ENCODE measurements at places on chromosomes 6 and 20.

DNA sequence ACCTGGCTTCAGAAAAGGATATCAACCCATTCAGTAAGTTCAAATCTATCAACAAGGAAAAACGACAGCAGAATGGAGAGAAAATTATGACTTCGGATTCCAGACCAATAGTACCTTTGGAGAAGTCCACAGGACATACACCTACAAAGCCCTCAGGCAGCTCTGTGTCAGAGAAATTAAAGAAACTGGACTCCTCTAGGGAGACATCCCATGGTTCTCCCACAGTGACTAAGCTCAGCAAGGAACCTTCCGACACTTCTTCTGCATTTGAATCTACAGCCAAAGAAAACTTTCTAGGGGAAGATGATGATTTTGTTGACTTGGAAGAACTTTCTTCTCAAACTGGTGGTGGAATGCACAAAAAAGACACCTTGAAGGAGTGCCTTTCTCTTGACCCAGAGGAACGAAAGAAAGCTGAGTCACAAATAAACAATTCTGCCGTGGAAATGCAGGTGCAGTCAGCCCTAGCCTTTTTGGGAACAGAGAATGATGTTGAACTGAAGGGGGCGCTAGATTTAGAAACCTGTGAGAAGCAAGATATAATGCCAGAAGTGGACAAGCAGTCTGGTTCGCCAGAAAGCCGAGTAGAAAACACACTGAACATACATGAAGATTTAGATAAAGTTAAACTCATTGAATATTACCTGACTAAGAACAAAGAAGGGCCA lies 67.4 kb upstream of the HINT3 start:
- no peak for DNase-seq

DNA sequence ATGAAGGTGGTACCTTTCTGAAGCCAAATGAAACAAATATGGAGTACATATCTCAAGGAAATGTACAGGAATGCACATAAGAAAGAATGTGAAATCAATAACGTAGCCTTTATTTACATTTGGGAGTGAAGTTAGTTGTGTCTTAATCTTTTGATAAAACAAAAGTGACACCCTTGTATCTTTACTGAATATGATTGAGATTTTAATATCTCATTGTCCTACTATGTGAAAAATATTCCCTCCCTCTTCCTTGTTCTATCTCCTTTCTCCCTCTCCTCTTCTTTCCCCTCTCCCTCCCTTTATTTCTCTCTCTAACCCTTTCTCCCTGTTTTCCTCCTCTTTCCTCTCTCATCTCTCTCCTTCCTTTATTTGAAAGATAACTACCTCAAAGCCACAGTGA lies 89.1 kb downstream of the PTCHD4 start:
- no peak for DNase-seq

- DNase-seq, result no peak
Observed at GRCh38 chr6:134389129-134389528, 71.2 kb upstream of the SGK1 start.

DNA sequence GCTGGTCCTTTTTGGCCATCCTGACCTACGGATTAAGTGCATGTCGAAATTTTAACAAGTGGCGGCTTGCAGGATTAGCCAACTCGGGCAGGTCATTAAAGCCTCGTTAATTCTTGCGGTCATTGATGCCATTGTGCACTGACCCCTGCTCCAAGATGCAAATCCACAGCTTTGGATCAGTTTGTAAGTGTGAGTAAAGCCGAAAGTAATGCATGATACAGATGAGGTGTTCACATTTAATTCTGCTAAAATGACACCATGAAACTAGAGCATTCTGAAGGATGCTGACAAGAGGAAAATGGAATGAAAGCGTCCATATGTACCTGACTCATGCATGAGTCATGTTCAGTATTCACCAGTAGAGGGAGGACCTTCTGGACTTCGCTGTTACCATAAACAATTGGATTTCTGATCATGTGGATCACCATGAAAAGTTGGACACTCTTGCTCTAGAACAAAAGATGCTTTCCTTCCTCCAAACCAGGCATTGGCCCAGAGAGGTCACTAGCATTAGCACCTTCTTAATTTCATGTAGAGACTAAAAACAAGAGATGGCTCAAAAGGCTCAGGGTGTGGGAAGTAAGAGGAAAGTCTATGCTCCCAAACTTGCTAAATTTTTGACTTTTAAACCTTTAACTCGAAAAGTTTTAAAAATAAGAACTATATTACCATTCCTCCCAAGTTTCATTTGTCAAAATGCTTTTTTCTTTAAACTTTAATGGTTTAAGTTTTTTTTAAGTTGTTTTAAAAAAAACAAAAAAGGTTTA lies 48.0 kb downstream of the MUC22 start:
- DNase-seq, result no peak

- no peak for DNase-seq
Observed at GRCh38 chr20:38536310-38536709, 44.7 kb upstream of the ADIG start.

- DNase-seq, result no peak
Observed at GRCh38 chr6:40172272-40172671, 238.0 kb upstream of the MOCS1 start.
